Activated T-helper 1 cell treated with Interleukin-2 at 50 U/mL for 16 hours (primary cell): ENCODE measurements at places on chromosomes 7 and 10.

GRCh38 chr10:71740069-71740653 lies 20.6 kb upstream of the C10orf105 start:
- no peak for DNase-seq

- no peak for DNase-seq
Measured at GRCh38 chr7:69433081-69433480, 165.2 kb upstream of the AUTS2 start.

- no peak for DNase-seq
Measured at GRCh38 chr10:92076722-92077121, 153.2 kb downstream of the BTAF1 start.

- no peak for DNase-seq
Measured at GRCh38 chr10:16816830-16817124, 447 bp downstream of the RSU1 start.

DNA sequence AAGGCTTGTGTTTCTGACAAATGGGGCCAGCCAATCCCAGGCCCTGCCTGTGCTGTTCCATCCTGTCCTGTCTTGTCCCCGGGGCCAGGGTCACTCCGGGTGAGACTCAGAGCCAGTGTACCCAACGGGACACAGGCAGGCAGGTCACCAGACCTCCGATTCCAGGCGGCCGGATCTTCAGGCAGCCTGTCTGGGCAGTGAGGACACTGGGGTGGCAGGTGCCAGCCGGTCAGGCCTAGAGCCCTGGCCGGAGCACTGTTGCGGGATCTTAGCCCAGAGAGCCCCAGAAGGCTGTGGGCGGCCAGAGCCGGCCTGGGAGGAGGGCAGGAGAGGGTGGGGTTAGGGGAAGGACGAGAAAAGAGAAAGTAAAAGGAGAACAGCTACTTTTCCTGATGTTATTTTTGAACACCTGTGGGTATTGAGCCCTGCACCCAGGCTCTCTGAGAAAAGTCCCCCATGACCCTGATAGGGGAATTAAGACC lies 134.3 kb upstream of the TNRC18 start:
- DNase-seq: no peak

- DNase-seq: no peak
Measured at GRCh38 chr7:13411636-13412035, 577.8 kb downstream of the ETV1 start.

DNA sequence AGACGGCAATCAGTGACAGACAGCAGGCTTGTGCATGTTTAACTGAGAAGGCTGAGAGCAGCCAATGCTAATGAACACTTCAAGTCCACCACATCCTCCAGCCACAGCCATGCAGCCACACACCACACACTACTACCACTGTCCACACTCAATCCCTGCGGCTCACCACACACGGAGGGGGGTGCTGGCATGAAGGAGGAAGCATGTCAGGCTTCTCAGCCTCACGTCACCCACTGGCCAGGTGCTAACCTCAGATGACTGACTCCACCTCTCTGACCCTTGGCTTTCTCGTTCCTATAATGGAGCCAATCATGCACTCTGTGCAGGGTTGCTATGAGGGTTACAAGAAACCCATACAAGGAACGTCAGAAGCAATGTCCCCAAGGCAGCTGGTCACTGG lies 165.4 kb upstream of the RNF32 start:
- no peak for DNase-seq
